T-cell (primary cell): ENCODE measurements at places on chromosomes 11 and 22.
A peak's percentile ranks its signal among the peaks of the same experiment; 100 is the strongest.

DNA sequence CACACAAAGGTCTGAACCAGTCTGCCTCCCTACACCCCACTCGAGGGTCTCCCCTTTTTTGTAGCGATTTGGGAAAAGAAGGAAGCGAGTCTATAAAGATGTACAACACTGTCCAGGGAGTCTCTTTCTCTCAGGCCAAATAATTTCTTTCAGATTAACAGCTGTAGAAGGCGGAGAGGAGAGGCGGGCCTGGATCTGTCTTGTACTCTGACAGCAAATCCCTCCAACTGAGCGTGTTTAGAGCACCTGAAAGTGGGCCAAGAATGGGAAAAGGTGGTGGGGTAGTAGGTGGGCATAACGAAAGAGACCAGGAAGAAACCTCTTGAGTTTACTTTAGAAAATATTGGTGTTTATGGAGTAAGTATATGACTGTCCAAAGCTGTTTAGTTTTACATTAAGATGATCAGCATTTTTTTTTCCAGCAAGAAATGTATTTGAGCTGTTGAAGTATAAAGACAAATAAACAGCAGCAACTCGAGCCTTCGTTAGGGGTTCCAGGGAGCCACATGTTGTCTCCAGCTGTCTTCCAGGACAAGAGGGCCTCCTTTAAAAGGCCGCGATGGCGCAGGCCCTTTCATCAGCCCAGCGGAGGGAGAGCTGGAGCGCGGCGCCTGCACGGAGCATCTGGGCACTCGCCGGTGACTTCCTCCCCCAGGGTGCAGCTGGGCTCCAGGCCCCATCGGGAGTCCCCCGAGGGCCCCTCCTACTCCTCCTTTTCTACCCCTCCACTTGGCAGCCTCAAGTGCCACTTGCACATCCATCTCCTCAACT, 34.9 kb downstream of the SCUBE1 start:
- DNase-seq, result no peak

GRCh38 chr11:73361953-73362776, 14.0 kb upstream of the RELT start:
- DNase-seq, result no peak

DNA sequence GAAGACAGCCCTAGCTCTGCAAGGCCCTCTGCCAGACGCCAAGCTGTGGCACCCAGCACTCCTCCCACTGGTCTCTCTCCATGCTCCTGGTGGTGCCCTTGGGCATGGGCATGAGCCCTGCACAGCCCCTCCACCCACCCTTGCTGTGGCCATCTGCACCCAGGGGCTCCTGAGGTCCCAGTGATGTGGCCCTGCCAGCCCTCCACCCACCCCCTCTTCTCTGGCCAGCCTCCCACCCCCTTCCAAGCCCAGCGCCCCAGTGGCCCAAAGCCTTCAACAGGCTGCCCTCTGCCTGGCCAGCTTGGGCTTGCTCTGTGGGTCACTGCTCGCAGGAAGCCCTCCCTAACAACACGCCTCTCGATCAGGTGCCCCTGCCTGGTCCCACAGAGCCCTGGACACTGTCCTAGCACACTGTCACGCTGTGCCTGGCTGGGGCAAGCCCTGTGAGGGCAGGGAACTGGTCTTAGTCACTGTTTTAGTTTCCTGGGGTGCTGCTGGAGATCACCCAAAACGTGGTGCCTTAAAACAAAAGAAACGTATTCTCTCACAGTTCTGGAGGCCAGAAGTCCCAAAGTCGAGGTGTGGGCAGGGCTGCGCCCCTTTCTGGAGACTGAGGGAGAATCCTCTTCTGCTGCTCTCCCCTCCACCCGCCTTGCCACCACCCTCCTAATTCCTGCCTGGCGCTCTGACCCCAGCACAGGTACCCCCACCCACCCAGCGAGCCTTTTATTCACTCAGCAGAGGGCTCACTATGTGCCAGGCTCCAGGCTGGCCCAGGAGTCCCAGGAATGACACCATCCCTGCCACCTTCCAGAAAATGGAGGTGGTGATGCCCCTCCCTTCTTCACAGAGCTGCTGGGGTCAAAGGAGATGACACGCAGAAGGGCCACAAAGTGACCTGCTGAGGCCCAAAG, 14.7 kb downstream of the SULT4A1 start:
- no peak for DNase-seq

DNA sequence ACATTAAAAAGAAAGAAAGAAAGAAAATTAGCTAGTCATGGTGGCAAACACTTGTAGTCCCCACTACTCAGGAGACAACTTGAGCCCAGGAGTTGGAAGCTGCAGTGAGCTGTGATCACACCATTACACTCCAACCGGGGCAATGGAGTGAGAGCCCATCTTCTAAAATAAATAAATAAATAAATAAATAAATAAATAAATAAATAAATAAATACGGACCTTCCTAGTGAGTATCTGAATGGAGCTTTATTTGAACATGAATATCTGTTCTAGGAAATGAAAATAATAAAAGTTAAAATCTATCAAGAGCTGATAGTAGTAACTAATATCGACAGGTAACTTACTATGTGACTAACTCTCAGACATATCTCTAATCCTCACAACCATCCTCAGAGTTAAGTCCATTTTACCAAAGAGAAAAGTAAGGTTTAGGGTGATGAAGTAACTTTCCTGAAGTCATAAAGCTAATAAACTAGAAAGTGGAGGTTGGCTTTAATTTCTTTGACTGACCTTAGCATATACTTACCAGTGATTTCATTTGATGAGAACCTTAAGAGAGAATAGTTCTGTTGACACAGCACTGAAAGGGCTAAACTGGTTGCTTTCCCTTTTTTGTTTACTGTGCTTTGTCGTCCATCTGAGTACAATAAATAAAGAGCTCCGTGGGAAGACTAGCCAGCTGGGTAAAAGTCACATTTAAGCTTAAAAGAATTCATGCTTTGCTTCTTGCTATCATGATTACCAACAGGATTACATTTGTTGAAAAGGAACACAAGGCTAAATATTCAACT, 22.4 kb downstream of the ENTHD1 start:
- DNase-seq, result no peak

DNA sequence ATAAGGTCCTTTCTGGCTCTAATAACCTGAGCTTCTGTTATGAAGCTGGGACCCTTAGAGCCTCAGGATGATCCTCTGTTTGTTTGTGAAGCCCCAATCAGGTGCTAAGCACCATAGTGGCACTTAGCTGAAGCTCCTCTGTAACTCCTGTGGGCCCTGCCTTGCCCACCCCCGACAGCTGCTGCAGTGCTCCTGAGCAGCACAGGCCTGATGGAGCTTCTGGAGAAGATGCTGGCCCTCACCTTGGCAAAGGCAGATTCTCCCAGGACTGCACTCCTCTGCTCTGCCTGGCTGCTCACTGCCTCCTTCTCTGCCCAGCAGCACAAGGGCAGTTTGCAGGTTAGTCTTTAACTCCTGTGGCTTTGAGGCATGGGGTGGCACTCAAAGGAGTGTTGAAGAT, 19.0 kb upstream of the CCDC134 start:
- no peak for DNase-seq

DNA sequence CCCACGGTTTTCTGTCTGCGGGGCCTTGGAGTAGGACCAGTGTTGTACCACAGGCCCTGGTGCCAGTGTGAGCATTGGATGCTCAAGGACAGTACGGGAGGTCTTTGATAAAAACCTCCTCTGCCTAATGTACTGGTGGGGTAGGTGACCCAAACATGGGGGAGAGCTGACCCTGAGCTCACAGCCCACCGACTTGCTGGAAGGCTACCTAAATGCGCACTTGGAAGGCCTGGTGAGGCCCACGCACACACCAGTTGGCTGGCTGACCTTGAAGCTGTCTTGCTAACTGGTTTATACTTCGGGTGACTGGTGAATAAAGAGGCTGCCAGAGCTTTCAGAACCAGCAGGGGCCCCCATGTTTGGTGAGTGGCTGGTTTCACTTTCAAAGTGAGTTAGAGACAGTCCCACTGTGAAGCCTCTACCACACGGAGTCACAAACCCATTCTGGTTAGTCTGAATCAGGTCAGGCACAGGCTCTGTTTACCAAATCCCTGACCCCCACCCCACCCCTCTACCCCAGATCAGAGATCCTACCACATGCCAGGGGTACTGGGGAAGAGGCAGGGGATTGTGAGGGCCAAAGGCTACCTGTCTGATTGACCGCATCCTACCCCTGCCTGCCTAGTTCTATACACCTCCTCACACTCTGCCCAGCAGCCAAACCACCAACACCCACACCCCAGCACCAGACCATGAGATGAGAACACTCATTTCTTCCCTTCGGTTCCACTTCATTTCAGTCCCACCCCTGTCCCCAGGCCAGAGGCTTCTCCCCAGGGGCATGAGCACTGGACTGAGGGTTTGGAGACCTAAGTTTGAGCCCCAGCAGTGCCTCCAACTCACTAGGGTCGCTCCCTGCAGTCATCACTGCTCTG, 12.7 kb upstream of the IL2RB start:
- peak; percentile 71 for DNase-seq

GRCh38 chr22:44736581-44737405, 15.6 kb upstream of the ARHGAP8 start:
- no peak for DNase-seq

- no peak for DNase-seq
These were observed 34.3 kb downstream of the ETS1 start for GRCh38 chr11:128552783-128553661.

DNA sequence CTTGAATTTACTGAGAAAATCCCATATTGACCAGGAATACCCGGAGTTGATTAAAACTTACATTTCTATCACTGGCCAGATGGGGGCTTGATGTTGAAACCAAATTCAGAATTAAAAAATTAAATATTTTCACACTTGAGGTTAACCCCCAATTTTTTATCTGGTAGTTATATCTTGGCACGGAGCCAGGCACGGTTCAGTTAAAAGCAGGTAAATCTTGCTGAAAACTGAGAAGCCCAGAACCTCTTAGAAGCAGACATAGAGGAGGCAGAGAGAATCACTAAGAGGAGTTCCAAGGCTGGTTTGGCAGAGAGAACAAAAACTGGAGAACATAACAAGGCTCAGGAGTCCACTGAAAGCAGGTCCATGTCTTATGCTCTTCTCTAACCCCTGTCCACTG, 77.7 kb downstream of the USP35 start:
- DNase-seq, result no peak

GRCh38 chr22:49767355-49768062, 60.2 kb downstream of the BRD1 start:
- DNase-seq, result no peak

DNA sequence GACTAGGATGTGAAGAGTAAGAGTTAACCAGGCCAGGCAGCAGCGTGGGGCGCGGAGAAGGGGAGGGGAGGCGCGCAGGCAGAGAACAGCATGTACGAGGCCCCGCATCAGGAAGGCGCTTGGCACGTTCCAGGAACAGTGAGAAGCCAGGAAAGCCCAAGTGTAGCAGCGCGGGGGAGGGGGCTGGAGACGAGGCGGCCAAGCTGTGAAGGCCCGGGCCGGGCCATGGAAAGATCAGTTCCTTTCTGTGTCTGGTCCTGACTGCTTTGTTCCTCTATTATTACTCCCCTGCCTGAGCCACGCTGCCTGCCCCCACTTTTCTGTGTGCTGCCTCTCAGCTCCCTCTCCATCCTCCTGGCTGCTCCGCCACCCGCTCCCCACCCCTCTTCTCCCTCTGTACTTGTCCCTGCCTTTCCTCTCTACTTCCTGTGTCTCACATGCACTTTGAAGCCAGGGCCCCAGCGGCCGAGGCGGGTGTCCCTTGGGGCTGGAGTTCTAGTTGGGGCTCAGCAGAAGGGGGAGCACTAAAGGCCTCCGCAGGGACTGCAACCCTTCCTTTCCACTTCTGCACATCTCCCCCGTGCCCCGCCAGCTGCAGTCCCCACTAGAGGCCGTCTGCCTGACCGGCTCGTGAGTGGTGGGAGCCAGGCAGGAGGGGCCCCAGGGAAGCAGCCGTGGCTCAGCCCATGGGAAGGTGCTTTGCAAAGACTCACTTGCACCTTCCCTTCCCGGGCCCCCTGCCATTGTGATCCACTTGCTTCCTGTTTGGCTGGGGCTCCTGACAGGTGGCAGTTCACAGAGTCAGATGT, 63.7 kb downstream of the PRDM11 start:
- no peak for DNase-seq

DNA sequence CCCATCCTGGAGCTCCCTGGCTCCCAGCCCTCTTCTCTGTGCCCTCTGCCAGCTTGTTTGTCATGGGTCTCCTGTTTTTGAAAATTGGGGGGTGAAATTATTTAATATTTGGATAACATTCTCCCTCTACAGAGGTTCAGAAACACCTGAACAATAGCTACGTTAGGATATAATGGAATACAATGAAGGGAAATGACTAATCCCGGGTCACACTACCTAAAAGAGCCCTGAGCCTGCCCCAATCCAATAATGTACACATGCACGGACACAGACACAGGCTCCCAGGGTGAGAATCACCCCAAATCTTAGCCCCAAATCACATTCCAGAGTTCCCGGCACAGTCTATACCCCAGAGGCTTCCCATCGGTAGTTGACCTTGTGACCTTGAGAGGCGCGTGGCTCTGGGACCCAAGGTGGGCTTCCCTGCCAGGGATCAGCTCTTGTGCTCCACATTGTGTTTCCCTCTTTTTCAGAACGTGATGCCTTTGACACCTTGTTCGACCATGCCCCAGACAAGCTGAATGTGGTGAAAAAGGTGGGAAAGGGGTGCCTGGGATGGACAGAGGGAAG, 135.5 kb downstream of the PARVA start:
- DNase-seq, result no peak

GRCh38 chr11:101715281-101715680, 131.5 kb upstream of the TRPC6 start:
- DNase-seq, result no peak

- DNase-seq, result no peak
These were observed 15.3 kb downstream of the MICAL2 start for GRCh38 chr11:12125609-12126149.

GRCh38 chr11:121652971-121653370, 200.2 kb upstream of the SORL1-AS1 start:
- no peak for DNase-seq

GRCh38 chr11:77081381-77081851, 14.6 kb downstream of the CAPN5 start:
- no peak for DNase-seq

DNA sequence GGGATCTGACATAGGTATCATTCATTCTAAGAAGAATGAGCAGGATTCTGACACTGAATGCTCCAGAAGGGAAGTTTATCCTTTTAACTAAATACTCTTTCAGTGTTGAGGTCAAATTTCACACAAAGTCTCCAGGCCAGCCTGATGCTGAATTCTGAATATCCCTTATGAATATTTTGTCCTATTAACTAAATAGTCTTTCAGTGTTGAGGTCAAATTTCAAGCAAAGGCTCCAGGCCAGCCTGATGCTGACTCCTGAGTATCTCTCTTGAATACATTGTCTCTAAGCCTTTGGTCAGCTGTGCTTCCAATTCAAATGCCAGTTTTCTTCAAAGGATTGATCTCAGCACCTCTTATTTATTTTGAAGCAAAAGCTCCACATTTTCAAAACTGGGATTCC, 676.8 kb downstream of the NTM start:
- DNase-seq, result no peak

GRCh38 chr11:129721685-129722084, 94.0 kb upstream of the TMEM45B start:
- DNase-seq, result no peak

DNA sequence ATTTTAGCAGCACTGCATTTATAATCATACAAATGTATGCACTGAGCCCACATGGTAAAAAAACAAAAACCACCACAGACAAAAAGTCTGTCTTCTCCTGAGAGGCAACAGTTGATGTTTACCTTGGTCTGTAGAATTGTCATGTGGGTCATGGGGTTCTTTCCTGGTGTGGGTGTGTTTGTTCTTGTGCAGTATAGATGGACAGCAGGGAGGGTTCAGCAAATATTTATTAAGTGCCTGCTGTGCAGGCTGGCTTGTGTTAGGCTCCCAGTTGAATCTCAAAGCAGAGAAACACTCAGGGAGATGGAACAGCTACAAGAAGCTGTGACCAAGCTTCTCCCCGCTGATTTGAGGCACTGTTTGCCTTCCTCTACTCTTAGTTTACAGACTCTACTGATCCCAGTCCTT, 82.2 kb downstream of the PISD start:
- DNase-seq, result no peak

- DNase-seq, result no peak
These were observed 111.2 kb upstream of the ALX4 start for GRCh38 chr11:44421090-44421675.
